ENCODE measurements at places on chromosomes 4 and X.

GRCh38 chr4:47500776-47501175 lies 15.7 kb downstream of the ATP10D start:
- no peak for DNase-seq

- DNase-seq = no peak
These were observed 758 bp downstream of the SDAD1 start for GRCh38 chr4:75989846-75990528.

GRCh38 chrX:10109695-10110094 lies 47.1 kb upstream of the CLCN4 start:
- DNase-seq = no peak

- no peak for DNase-seq
These were observed 65.1 kb downstream of the MAB21L2 start for GRCh38 chr4:150647008-150647407.

DNA sequence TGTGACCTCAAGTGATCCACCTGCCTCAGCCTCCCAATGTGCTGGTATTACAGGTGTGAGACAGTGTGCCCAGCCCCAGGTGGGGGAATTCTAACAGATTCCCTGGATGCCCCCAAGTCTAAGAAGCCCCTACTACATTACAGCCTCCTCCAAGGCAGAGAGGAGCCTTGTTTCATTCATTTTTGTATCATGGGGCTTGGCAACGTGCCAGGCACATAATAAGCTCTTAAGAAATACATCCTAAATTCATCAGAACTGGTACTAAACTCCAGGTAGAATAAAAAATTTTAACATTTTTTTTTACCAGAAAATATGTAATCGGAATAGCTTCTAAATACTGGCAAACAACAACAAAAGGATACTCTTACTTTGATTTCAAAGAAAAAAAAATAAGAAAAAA lies 127.1 kb downstream of the CHIC2 start:
- no peak for DNase-seq

DNA sequence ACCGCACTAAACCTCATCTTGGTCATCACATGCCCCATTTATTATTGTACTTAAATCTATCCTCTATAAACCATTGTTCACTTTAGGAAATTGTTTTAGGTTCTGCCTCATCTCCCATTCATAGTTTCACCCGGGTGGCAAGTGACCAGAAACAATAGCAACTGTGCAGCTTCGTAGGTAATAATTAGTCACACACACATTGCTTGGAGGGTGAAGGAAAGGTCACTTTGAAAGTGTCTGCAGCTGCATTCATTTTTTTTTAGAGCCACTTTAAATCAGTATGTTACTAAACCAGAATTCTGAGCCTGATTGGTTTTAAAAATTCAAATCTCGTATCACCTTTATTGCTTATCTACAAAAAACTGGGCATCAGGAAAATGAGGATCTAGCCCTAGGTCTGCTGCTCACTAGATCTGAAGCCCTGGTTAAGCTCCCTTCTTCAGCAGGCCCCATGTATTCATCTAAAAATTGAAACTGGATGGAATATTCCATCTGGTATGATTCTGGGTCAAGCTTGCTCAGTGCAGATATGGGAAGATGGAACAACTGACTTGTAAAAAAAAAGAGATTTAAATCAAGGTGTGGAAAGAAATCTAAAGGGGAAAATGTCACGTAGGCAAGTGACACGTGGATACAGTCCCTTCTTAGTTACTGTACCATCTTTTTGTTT lies 62.4 kb downstream of the LIMCH1 start:
- DNase-seq = no peak

GRCh38 chr4:3044870-3045819 lies 29.2 kb downstream of the HTT-AS start:
- DNase-seq = no peak

- no peak for DNase-seq
These were observed 54.5 kb upstream of the CCDC149 start for GRCh38 chr4:24967346-24967745.

GRCh38 chr4:165507381-165507780 lies 128.6 kb downstream of the CPE start:
- DNase-seq = no peak

DNA sequence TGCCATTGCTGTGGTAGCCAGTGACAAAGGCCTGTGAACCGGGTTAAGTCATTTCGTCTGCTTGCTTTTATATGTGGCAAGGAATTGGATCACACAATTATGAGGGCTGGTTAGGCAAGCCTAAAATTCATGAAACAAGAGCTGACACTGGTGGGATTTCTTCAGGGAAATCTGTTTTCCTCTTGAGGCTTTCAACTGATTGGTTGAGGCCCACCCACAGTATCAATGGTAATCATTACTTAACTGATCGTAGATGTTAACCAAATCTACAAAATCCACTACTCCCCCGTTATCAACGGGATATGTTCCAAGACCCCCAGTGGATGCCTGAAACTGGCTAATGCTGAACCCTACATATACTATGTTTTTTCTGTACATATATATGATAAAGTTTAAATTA lies 13.0 kb downstream of the RBMX2 start:
- DNase-seq = no peak

All from HuH-7.5 (cell line).